Glomerular endothelial cell (primary cell): ENCODE measurements at places on chromosomes 12 and 14.

DNA sequence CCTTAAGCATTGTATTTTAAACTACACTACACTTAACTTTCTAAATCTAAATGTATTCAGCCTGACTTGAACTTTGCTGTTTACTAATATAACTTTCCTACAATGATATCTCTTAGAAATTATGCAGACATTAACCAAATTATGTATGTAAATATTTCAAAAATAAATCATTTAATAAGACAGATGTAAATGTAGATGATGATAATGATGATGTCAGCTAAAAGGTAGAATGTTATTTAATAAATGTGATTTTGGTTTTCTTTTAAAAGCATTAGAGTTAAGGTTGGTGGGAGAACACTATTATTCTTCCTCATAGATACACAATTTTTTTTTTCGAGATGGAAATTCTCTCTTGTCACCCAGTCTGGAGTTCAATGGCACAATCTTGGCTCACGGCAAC, 10.1 kb downstream of the TAS2R43 start:
- DNase-seq, result no peak

DNA sequence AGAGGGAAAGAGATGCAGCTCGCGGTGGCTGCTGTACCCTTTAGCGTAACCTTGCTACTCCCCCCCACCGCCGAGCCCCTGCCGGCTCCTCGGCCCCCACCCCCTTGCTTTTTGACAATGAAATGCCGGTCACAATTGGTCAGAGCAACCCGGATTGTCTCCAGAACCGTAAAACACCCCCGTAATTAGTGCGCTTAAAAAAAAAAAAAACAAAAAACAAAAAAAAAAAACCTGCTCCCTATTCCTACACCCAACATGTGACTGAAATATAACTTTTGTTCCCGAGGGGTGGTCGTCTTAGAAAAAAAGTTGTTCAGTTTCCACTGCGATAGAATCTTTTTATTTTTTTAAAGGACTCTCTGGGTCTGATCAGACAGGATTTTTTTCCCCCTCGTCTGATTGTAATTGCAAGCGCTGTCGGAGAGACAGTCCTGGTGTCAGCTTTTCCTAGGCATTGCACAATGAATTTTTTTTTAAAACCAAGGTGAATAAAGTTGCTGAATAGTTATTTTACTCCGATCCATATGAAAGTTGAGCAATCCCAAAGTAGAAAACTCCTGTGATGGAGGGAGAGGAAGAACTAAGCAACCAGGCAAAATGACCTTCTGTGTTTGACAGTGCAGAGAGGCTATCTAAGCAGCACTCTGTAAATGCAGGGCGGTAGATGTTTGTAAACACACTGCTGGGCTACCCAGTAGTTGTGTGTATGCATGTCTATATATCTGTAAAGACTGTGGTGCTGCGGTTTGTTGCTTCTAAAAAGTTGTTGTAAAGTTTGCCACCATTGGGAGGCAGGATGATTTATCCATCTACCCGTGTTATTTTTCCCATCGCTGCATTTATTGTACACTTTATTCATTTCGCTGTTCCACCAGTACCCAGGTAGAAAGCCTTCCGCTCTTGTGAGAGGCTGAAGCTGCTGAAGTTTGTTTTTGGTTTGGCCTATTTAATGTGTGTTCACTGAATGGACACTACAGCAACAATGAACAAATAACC, 1.1 kb downstream of the ETV6 start:
- DNase-seq, result no peak

DNA sequence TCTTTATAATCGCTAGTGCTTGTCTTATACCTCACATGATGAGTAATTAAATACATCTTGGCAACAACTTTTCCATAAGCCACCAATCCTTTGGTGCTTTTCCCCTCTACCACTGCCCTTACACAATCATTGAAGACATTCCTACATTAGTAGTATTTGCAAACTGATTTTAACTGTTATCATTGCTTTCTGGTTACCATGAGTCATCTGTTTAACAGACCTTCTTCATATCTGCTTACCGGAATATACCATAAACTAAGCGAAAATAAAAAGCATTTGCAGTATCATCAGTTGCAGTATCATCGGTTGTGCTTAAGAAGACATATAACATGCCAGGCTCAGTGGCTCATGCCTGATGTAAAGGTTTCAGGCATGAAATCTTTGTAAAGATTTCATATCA, 54.8 kb upstream of the PLEKHA5 start:
- DNase-seq, result no peak

DNA sequence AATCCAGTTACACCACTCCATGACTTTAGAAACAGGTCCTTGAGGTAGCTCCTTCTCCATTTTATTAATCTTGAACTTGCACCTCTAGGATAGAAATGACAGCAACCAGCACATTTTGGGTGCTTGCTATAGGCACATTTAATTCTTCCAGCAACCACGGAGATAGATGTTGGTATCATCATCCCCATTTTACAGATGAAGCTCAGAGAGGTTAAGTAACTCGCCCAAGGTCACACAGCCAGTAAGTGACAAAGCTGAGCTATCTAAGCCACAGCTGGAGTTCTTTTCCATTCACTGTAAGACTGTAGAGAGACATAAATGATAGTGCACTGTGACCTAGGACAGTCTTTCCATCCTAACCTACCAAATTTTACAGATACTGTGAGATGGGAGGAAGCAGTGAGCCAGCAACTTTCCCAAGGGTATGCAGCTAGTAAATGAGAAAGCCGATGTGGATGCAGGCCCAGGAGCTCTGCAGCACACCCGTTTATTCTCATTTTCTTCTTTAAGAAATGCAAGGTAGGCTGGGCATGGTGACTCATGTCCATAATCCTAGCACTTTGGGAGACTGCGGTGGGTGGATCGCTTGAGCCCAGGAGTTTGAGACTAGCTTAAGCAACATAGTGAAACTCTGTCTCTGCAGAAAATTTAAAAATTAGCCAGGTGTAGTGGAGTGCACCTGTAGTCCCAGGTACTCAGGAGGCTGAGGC, 103.2 kb downstream of the TBX5 start:
- no peak for DNase-seq

GRCh38 chr12:15555446-15555845, 233.1 kb downstream of the PTPRO start:
- DNase-seq, result no peak

- DNase-seq, result no peak
These were observed 108.5 kb downstream of the ZFC3H1 start for GRCh38 chr12:71555191-71555590.

DNA sequence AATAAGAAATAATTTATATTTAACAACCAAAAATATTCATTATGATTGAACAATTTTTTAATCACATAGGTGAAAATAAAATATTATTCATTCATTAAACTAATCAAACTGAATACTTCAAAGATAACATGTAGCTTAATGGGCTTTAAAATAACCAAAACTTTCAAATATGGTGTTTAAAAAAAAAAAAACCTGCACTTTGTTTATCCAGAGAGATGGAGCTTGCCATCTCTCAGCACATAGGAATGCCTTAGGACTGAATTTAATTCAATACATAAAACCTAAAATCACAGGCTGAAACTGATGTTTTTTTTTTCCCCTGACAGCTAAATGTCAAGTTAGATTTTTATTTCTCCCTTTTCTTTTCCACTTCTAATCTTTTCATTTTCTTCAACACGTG, 14.4 kb upstream of the CCER1 start:
- DNase-seq, result no peak
